ENCODE measurements at places on chromosomes 7 and 10. TPM values are rescaled to one million over a fixed set of nuclear protein-coding genes. Genes with fewer than 3 reads are reported as not detected.

DNA sequence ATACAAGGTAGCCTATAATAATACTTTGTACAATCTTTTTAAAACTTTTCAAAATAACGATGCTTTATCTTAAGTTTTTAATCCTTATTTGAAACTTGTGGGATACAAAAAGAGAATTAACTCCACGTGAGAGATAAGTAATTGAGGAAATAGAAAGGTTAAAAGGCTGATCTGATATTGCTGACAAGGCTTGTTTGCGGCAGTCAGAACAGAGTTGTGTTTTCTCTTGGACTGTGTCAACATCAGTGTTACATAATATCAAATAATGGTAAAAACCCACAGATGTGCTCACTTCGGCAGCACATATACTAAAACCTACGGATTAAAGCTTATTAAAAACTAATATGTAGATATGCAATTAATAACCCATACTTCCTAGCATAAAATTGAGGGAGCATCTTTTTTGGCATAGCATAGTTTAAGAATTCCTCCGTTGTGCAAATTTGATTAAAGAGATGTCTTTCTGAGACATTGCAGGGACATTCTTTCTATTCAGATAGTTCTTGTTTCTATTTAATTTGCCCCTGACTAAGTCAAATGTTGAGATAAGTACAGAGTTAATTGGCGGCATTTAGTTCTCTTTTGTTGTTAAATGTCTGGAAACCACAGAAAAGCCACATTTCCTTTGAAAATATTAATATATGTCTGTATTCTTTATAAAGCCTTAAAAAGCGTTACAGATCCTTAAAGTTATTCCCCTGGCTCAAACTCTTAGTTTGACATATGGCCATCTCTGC, 63.3 kb downstream of the FAM185A start:
- DNase-seq: no peak

- DNase-seq: no peak
Measured at GRCh38 chr7:55026086-55026790, 7.4 kb downstream of the EGFR start.

DNA sequence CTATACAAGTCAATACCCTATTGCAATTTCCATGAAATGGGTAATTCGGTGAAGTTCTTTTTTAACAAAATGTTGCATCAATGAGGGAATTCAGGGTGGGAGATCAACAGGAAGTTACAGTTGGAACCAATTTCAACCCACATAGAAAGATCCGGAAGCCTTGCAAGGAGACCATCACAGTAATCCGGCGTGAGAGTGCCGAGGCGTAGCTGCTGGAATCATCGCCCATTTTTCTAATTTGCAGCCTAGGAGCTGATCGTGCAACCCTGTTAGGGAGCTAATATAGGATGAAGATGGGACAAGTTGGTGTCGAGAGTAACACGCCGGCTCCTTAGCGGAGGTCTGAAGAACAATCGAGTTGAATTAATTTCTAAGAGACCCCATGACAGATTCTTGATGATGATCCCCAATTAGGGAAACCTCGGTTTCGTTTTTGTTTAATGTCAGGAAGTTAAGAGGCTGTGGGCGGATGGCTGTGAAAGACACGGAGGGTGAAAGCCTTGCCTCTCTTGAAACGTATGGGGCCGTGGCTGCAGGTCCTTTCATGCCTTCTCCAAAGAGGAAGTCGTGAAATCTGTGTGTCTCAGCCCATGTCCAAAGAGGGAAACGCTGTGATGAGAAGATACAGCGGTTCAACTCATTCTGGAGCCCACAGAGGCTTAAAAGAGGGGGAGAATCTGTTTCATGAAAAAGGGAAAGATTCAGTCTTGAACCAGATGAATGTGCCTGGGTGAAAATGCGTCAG, 51.2 kb upstream of the CARD11 start:
- no peak for DNase-seq

GRCh38 chr7:38318803-38319416, 45.5 kb upstream of the TARP start:
- DNase-seq: peak; percentile 39

GRCh38 chr10:115956225-115957011, 316.6 kb downstream of the GFRA1 start:
- no peak for DNase-seq

- no peak for DNase-seq
Measured at GRCh38 chr7:832167-832967, at the start of gene SUN1. Gene SUN1 (plus strand): TSS chr7:832476. CDS start chr7:832525, 49 bp downstream.

GRCh38 chr10:5618829-5619228, 47.6 kb downstream of the ASB13 start:
- DNase-seq: no peak

DNA sequence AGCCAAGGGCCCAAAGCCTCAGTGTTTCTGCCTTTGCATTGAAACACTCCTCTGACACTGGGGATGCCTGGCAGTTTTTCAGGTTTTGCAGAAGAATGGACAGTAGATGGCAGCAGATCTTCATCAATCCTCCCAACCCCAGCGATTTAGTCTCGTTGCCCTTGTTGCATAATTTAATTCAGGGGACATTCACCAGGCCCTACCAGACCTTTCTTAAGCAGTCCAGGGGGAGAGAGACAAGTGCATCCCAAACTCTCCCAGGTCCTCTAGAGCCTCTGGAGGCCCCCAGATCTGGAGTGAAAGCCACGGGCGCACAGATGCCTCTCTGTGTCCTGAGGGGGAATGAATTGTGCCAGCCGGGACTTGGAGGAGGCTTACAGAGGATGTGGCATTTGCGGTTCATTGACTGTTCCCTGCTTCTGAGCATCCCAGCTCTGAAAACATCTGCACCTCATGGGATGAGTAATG, 29.6 kb downstream of the MINDY4 start:
- DNase-seq: peak; percentile 91

DNA sequence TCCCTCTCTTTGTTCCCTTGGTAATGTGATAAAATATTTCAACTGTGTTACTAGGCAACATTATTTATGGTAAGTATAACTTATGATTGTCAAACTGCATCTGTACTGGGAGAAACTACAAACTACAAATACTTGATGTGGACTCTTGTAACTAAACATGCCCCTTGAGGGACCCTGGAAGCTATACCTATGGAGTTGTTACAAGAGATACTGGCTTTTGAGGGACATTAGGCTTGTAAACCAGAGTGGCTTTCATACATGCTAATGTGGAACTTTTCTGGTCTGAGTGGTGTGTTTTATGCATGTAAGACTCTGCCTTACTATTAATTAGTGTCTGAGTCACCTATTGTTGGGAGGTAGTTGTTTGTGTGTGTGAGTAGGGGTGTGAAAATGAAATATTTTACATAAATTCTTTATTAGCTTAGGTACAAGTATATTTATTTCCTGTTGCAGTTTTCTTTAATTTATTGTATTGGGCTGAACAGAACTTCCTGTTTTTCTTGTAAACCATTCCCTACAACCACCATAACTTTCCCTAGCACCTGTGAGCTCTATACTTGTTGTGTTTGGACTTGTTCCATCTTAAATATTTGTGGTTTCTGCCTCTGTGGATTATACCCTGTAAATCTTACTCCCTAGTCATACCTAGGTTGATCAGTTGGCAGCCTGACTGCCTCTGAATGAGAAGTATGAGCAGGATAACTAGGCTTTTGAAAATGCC, 49.8 kb downstream of the STK31 start:
- DNase-seq: no peak

- no peak for DNase-seq
Measured at GRCh38 chr7:27900006-27900405, 160.0 kb downstream of the TAX1BP1 start.

DNA sequence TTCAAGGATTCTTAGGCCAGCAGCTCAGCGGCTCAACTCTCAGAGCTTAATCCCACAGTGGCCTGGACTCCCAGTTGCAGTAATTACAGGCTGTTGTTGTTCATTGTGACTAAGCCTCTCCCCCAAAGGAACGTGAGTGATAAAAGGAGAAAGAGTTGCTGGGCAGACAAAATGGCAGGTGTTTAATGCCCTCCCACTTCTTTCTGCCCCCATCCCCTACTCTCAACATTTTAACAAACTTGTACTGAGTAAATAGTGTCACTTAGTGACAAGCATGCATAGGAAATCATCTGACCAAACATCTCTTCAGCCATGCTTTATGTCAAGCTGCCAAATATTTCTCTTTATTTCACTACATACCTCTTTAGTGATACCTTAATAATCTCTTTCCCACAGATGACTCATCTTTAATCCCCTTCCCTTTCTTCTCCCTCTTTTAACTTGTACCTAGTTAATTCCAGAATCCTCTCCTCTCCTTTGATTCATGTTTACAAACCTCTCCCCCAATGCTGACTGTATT, 12.4 kb upstream of the MTERF1 start:
- no peak for DNase-seq

- DNase-seq: no peak
Measured at GRCh38 chr10:49171326-49172060, 16.7 kb downstream of the TMEM273 start.

GRCh38 chr7:34823650-34824258, 165.7 kb downstream of the NPSR1 start:
- no peak for DNase-seq

DNA sequence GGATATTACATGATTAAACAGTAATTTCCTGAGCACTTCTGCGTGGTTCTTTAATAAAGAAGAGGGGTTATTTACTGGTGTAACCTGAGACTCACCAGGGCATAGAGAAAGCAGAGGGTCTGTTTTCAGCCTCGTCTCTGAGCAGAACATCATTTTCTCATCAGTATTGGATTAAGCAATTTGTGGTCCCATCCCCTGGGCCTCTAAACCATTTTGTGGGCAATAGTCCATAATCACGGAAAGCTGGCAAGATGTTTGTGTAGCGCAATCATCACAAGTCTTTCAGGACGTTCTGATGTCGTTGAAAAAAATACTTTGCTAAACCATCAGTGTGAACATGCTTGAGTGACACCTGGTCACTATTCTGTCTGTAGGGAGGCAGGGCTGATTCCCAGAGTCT, 37.1 kb upstream of the SEC61G start:
- no peak for DNase-seq

DNA sequence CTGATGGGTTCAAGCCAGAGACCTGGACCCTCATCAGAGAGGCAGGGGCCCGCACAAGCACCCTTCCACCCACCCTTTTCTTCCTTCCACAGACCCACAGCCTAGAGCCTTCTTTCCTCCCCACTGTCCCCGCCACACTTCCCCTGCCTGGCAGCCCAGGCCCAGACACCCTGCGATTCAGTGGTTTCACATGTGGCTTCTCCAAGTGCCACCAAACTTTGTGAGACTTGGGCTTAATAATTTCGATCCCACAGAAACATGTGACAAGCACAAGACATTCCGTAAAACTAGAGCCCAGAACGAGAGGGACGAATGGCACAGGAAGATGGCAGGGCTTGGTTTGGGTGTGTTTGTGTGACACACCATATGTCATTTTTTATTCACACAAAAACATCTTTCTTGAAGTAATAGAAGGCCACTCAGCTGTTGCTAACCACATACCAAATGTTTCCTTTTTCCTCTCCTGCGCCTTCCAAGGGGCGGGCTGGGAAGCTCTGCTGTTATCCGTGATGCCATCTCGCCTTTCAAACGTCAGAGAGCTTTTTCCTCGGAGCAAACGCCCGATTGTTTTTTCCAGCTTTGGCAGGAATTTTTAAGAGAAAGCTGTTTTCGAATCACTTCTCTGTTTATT, 162.9 kb downstream of the GRK5 start:
- peak; percentile 82 for DNase-seq

DNA sequence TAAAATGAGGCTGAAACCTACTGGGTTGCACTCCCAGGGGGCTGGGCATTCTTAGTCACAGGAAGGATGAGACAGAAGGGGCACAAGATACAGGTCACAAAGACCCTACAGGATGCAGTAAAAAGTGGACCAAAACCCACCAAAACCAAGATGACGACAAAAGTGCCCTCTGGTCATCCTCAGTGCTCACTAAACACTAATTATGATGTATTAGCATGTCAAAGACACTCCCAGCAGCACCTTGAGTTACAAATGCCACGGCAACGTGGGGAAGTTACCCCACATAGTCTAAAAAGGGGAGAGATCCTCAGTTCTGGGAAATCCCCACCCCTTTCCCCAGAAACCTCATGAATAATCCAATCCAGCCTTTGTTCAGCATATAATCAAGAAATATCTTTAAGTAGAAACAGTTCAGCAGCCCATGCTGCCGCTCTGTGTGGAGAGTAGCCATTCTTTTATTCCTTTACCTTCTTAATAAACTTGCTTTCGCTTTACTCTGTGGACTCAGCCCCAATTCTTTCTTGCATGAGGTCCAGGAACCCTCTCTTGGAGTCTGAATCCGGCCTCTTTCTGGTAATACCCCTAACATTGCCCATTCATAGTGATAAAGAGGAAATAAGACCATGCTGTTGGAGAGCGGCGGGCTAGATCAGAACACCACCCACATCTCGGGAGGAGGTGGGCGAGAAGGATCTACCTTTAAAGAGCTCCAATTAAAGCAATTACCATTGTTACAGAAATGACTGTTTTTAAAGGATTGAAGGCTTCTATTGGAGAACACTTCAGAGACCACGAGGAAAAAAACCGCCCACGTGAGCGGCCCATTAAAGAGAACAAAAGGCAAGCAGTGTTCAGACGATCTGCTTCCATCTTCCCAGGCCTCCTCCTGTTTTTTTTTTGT, 170.9 kb downstream of the USP6NL start:
- DNase-seq: no peak

- DNase-seq: no peak
Measured at GRCh38 chr10:86658751-86659150, 4.4 kb downstream of the OPN4 start.

DNA sequence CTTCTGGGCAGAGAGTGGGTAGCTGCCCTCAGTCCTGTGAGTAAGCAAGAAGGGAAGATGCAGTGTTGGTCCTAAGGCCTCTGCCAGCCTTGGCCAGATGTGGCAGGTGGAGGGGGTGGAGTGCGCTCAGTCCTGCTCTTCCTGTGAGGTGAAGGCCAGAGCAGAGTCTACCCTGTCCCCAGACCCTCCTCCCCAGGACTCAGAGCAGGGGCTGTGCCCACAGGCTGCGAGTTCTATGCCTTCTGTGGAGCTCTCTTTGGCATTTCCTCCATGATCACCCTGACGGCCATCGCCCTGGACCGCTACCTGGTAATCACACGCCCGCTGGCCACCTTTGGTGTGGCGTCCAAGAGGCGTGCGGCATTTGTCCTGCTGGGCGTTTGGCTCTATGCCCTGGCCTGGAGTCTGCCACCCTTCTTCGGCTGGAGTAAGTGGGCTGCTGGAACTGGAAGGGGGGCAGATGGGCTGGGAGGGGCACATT, 4.0 kb downstream of the OPN4 start:
- DNase-seq: no peak

DNA sequence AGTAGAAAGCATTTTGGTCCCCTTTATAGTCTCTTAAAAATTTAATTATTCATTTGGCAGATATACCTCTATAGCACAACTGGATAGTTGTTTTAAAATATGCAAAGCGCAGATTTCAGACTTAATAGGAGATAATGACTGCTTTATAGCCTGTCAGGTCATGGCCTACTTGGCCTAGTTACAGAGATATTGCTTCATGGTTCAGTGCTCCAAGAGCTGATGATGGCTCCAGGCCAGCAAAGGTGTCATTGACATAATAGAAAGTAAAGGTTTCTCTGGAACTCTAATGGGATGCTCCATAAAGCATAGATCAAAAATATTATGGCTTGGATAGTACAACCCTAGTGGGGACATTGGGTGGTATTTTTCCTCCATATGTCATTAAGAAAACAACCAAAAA, 285.7 kb downstream of the NXPH1 start:
- no peak for DNase-seq

Gene TMEM270
- 4.4 TPM for polyA plus RNA-seq

Gene EFCAB10
- polyA plus RNA-seq: 0.51 TPM

Gene CDK1
- 30.6 TPM for polyA plus RNA-seq

Gene MOGAT3
- polyA plus RNA-seq: not detected

Gene IFIT2
- polyA plus RNA-seq: 5.4 TPM

Gene EN2
- 0.19 TPM for polyA plus RNA-seq

Gene AOAH
- polyA plus RNA-seq: 2.6 TPM

Gene ASB10
- not detected for polyA plus RNA-seq

Gene SFMBT2
- 2.3 TPM for polyA plus RNA-seq

Data from brain (organoid and tissue), 16 donors.